ENCODE measurements at places on chromosomes 11 and 22.

DNA sequence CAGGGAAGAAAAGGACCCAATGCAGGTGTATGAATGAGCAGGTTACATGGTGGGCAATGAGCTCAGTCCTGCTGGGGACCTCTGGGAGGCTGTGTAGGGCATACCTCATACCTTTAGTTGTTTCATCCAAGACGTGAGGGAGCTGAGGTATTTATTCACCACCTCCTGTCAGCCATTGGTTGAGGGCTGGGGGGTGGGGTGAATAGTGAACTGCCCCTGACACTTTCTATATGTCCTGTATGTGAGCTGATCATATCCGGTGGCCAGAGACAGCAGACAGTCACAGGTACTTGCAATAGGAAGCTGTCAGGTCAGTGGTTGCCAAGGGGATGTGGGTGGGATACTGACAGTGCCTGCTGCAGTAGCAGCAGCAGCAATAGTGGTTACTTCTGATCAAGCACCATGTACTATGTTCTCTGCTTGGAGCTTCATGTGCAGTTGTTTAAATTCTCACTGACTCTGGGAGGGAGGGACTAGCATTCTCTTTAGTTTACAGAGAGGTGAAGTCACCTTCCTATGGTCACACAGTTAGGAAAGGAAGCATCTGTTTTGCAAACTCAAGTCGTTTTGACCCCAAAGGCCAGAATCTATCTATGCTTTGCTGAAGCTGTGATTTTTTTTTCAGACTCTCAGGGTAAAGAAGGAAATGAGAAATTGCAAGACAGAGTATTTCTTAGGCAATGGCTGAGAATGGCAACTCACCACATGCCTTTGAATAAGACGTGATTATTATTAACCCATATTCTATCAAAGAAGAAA is 54.0 kb downstream of the MIAT start:
- no peak for DNase-seq

GRCh38 chr11:63462137-63462536 is 28.8 kb downstream of the PLAAT5 start:
- DNase-seq: no peak

DNA sequence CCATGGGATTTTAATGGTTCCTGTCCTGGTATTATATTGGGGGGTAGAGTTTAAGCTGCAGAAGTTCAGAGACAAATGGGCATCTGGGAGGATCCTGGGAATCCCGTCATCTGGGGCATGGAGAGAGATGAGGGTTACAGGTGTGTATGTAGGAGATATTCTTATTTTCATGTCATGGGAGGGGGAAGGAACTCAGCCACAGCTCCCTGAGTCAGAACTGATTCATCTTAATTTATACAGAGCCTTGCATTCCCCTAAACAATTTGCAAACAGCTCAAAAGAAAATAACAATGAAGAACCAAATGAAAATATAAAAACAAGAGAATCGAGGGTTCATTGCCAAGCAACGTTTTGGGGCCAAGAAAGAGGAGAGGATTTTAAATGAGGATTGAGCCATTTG is 155.9 kb upstream of the TBCEL start:
- DNase-seq: no peak

DNA sequence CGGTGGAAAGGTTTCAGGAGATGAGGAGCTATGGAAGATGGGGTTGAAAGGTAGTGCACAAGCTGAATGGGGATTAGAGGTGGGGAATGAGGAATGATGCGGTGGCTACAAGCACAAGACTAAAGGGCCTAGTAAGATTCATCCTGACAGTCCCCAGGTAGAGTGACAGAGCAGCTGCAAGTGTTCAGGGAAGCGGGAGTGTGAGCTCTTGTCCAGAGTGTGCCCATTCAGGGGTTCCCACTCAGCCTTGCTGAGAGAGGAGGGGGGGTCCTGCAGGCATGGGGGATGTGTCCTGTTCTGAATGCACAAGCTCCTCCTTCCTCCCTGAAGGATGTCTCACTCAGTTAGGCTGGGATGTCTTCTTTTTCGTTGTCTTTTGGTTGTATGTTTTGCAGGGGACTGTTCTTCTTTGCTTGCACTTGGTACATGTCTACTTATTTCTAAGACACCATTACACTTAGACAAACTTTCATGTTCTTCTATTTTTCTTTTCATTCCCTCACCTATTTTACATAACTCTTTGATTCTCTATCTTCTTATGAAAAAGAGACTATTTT is 25.8 kb upstream of the CLPB start:
- no peak for DNase-seq

- DNase-seq: no peak
These were observed 1.1 kb downstream of the CREB3L1 start for GRCh38 chr11:46278387-46279125.

- no peak for DNase-seq
These were observed 20.8 kb downstream of the KRTAP5-6 start for GRCh38 chr11:1717745-1718144.

- DNase-seq: no peak
These were observed 662 bp downstream of the MUC5B start for GRCh38 chr11:1223346-1224110.

DNA sequence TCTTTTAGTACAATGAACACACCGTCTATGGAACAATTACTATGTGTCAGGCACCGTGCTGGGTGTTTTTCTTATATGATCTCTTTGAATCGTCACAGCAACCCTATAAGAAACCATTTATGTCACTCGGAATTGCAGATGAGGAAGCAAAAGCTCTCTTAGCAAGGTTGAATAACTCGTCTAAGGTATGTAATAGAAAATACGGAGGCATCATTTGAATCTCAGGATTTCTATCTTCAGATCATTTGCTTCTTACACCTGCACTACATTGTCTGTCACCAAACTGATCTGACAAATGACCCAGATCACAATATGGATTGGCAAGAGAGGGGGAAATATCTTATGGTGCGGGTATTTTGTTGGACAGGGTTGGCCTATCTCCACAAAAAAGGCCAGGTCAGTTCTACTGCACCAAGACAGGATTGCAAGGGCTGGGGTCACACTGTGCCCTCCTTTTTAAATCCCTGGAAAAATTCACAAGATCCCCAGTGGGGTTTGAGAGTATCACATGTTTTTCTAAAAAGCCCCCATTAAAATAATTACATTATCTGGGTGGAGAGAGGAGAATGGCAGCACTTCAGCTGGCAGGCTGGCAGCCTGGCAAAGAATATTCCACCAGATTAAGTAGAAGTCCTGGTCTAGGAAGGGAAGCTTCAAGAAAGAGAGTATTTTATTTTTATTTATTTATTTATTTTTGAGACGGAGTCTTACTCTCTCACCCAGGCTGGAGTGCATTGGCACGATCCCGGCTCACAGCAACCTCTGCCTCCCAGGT is 110.7 kb upstream of the CLMP start:
- DNase-seq: no peak

DNA sequence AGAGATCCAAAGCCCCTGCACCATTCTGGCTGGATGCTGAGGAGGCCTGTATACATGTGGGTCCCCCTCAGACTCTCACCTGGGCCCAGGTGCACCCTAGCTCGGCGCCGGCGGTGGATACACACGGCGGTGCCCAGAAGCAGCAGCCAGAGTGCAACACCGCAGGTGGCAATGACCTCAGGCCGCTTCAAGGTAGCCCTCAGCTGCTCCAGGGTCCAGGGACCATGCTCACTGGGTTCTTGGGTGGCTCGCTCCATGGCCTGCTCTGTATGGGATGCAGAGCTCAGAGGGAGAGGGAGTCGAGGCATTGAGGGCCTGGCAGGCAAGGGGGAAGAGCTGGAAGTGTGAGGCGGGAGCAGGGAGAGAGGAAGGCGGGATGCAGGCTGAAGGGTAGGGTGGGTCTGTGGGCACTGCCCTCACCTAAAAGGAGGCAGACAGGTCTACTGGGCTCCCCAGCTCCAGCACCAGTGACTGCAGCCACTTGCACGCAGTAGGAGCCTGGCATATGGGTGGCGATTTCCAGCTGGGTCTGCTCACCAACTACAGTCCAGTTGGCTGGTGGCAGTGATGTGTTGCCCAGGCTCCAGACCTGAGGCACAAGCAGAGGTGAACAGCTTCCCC is 3.8 kb downstream of the ROBO4 start:
- no peak for DNase-seq
